ENCODE measurements at places on chromosomes 5 and 9.

GRCh38 chr5:158699298-158699880, 400.3 kb downstream of the EBF1 start:
- DNase-seq: no peak

DNA sequence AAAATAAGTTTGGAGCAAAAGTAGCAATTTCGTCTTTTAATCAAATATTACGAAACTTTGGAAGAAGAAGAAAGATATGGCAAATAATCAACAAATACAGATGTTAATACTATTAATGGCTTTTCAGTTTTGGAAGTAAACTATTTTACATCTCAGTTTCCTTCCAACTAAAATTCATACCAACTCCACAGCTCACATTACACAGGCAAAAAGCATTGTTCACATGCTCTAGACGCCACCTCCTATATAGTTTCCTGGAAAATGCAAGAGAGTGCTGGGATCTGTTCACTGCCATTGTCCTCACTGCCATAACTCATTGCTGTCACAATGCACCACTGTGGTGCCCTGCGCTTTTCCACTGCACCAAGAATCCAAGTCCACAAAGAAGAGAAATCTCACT, 149.0 kb upstream of the FTMT start:
- no peak for DNase-seq

- DNase-seq: no peak
These were observed 101.5 kb upstream of the GPBP1 start for GRCh38 chr5:57072218-57072892.

GRCh38 chr9:129557192-129558036, 63.5 kb downstream of the C9orf50 start:
- DNase-seq: no peak

DNA sequence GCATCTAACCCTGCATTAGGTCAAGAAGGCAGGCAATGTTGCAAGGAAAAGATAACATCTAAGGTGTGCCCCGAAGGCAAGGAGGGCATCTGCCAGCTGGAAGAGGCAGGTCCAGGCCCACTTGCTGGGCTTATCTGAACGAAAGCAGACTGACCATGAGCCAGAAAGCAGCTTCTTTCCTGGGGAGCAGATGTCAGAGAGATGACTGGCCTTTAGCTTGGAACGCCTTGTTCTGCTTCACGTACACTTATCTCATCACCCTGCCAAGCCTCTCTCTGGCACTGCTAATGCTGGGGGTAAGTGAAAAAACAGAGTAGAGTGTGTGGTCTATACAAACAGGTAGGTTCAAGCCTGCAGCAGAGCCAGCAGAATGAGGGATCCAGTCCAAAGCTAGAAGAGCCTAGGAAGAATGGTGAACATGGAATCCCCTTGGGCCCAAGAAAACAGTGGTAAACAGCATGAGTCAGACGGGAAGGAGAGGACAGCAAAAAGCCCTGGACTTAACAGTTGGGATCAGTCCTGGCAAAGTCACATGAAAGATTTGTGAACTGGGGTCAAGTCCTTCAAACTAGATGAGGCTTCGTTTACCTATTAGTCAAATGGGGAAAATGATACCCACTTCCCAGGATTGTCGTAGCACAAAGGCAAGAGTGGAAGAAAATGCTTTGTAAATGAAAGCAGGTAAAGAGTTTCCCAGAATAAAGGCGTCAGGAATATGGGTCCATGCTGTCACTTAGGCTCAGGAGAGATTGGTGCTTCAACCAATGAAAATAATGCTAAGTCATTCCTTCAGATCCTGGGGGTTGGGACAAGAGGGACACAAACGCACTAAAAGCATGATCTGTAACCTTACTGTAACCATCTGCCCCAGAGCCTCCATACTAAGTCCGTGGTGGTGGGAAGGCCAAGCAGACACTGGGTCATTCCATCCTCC, 200.9 kb downstream of the SLIT3 start:
- DNase-seq: no peak

GRCh38 chr5:31786090-31786631, 147.2 kb downstream of the PDZD2 start:
- no peak for DNase-seq

GRCh38 chr9:113673726-113674125, 202.4 kb upstream of the ZNF618 start:
- no peak for DNase-seq

DNA sequence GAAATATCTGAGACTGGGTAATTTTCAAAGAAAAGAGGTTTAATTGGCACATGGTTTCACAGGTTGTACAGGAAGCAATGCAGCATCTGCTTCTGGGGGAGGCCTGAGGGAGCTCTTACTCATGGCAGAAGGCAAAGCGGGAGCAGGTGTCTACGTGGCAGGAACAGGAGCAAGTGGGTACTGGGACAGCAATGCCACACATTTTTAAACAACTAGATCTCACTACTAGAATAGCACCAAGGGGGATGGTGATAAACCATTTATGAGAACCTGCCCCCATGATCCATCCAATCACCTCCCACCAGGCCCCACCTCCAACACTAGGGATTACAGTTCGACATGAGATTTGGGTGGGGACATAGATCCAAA, 47.6 kb upstream of the HOMER1 start:
- DNase-seq: no peak

GRCh38 chr5:93598091-93599000, 15.3 kb downstream of the NR2F1 start:
- no peak for DNase-seq

DNA sequence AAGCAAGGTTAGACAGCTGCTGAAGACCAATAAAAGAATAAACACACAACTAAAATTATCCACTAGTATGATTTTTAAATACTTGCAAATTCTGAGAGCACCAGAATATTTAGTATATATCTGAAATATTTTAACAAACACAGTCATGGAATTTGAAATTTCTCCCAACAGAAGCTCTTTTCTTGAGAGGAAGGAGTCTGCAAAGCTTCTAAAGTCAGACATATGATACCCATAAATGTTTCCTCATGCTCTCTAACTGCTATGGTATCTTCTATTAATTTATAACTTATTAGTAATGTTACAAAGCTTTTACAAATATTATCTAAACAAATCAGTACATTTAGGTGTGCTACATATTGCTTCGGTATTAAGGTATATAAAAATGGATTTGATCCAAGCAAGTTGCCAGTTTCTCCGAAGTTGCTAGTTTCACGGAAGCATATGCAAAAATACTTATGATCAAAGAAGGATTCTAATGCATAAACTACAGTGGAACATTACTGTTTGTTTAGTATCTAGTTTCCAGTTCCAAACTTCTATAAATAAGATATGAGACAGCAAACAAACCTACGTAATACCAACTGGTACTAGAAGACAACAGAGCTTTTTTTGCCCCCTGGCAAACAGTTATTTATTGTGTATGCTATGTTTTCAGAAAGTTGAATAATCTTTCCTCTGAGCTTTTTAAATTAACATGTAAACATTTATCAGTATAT, 22.0 kb downstream of the FNIP1 start:
- no peak for DNase-seq

- DNase-seq: no peak
These were observed 85.4 kb downstream of the NTRK2 start for GRCh38 chr9:84754881-84755280.

DNA sequence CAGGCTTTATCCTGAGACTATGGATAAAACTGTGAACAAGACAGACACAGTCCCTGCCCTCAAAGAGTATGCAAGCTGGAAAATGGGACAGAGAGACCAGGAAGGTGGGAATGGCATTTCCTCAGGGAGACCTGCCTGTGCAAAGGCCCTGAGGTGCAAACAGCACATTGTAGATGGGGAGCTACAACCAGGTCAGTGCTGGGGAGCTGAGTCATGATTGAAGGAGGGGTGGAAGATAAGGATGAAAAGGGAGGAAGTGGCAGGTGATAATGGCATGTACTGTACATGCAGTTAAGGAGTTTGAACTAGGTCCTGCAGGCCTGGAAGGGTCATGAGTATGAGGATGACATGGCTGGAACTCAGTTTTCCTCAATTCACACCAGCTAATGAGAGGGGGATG, 75.5 kb upstream of the BOD1 start:
- DNase-seq: no peak

GRCh38 chr5:132667309-132667708, 6.5 kb upstream of the IL4 start:
- no peak for DNase-seq

DNA sequence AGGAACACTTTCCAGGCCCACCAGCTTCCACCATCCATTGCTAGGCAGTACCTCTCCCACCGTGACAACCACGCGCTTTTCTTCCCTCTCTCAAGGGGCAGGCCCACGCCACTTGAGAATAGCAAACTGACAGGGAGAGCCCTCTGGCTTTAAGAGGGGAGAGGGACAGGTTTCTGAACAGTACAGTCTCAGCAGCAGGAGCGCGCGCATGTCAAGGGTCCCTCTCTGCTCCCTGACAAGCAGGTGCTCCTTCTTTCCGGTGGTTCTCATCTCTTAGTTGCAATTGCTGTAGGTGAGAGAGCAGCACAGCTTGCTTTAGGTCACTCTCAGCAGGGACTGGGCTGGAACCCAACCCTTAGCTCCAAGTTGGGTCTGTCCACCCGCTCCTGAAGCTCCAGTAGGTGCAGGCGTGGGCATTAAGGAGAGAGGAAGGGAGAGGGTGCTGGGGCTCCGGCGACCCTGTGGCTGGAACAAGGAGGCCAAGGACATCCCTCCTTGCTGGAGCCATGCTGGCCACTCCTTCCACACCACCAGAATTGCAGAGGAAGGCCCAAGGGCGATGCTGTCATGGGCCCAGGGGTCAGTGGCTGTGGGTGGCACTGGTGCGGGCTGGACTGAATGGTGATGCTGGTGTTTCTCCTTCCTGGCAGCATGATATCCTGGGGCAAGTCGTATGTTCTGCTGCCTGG, 9.0 kb upstream of the PHF2 start:
- DNase-seq: no peak

DNA sequence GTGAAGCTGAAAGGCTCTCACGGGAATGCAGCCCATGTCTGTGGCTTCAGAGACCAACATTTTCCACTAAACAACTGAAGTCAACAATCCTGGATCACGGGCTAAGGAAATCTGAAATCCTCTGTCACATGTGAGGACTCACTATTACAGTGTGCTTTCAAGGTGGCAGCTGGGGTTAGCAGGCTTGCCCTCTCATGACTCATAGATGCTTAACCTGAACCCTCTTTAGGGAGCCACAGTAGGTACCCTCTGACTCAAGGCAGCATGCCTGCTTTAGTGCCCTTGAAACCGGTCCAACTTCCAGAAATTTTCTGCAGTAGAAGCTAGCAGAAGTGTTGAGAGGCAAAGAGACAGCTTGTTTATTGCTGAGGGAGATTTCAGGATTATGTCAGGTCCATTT, 232.5 kb downstream of the GABRB2 start:
- DNase-seq: no peak

DNA sequence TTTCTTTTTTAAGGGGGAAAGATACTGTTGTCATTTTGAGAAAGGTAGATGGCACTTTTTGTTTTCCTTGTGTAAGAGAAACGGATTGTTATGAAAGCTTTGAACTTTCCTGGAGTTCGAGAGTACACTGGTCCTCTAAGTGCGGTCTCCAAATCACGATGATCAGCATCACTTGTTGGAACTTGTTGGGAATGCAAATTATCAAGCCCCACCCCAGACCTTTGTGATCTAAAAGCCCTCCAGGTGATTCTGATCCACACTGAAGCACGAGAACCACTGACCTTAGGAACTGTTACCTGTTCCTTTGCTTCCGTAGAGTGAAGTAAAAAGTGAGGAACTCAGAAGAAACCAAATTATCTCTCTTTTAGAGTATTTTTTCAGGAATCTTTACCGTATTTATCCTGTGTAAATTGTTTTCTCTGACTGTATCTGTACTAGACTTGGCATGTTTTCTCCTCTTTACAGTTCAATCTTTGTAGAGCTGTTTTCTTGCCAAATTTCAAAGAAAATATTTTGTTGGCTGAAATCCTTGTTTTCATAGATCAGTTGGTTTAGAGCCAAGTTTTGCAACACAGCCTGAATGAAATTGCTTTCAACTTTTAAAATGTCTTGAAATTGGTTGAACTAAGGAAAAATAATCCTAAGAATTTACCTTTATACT, 4.0 kb downstream of the MAT2B start:
- DNase-seq: no peak

DNA sequence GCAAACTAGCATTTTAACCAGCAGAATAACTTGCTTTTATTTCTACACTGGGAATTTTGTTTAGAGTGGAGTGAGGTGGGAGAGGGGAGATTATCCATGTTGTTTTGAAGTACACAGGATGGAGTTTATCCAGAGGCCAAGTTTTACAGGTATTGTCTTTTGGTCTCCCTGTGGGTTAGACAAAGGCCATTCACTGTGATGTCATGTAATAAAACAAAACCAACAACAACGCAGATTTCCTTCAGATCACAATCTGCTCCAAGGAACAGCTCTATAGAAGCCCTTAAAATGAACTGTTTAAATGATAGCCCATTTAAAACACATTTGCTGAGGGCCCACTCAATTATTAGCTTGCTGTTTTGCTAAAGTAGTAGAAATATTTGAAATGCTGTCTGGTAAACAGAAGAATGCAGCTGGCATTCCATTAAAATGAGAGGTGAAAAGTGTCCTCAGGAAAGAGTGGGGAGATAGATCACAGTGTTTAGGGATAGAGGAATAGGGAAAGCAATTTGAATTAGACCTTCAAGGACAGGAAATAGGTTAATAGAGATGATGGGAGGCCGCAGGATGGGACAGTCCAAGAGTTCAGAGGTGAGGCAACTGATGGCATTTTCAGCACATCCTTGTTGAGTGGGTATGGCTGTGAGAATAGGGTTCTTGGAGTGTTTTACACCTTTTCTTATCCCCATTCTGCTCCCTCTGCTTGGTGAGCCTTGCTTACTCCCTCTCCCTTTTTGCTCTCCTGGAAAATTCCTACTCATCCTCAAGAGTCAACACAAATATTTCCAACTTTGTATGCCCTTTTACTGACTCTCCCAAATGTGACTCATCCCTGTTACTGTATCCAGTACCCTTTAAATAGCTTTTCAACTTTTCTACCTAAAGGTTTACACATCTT, 140.1 kb upstream of the NR3C1 start:
- no peak for DNase-seq

- DNase-seq: no peak
These were observed 114.3 kb downstream of the EPB41L4A start for GRCh38 chr5:112304743-112305142.

DNA sequence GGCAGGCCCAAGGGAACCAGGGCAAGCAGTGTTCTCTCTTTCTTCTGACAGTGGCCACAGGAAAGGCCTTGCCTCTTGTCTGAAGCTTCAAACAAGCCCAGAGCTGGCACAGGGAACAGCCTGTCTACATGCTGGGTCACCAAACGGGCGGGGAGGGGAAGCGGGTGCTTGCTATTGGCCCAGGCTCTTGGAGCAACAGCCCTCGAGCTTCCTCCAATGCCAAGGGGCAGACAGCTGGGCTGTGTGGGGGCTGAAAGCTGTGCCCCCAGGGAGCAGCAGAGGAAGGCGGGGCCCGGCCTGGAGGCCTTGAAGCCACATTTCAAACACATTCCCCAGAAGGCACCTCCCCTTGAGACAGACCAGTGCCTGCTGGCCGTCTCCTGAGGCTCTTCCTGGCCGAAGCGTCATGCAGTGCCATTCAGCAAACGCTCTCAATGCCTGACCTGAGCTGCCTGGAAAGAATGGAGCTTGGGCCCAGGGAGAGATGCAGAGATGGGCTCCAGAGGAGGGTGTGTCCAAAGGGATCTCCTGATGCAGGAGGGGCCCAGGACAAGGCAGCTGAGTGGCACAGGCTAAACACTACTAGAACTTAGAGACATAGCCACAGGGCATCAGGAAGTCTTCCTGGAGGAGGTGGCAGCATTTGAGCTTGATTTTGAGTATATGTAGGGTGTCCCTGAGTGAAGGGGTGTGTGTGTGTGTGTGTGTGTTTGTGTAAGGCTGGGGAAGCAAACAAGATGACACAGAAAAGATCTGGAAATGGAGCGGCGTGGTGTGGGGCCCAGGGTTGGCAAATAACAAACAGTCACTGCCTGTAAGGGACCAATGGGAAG, 2.5 kb downstream of the FIBCD1 start:
- no peak for DNase-seq
